Activated CD4-positive, alpha-beta memory T cell treated with anti-CD3 and anti-CD28 coated beads for 36 hours (primary cell): ENCODE measurements at places on chromosomes 2 and 18. TPM values are rescaled to one million over a fixed set of nuclear protein-coding genes. Genes with fewer than 3 reads are reported as not detected.

The C2orf78 gene
- not detected for total RNA-seq

The SLC11A1 gene
- total RNA-seq = 0.26 TPM

The TIGD1 gene
- total RNA-seq = 5.8 TPM

The TIMM21 gene
- 37.1 TPM for total RNA-seq

The ERICH2 gene
- not detected for total RNA-seq

The RAPGEF4 gene
- not detected for total RNA-seq

The CDKL4 gene
- total RNA-seq = 0.14 TPM

The CPSF3 gene
- 77.5 TPM for total RNA-seq

DNA sequence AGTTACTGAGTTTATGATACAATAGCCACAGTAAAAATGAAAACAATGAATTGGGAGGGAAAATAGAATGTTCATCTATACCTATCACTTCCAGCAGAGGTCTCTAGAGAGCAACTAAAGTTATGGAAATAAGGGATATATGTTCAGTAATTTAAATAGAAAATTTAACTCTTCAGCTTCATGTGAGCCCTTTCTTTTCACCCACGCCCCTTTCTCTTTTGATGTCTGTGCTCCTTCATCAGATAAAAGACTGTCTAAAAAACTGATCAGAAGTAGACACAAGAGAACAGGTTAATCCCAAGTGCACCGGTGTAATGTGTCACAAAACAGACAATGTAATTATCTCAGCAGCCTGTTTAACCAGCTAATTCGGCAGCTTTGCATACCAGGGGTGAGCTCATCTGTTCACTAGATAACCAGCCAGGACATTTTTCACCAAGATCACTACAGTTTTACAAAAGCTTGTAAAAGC lies 238.5 kb upstream of the ERBB4 start:
- no peak for DNase-seq
- no peaks in the 10 kb centered on the region for H3K27me3 ChIP-seq
- H3K27ac ChIP-seq = no peak overlapping the region
- H3K4me3 ChIP-seq = no peak overlapping the region
- H3K4me1 ChIP-seq = no peaks in the 10 kb centered on the region

GRCh38 chr2:176960736-176961520 lies 251.7 kb upstream of the HNRNPA3 start:
- H3K27ac ChIP-seq = no peak overlapping the region
- no peaks in the 10 kb centered on the region for H3K36me3 ChIP-seq
- no peak overlapping the region for H3K4me3 ChIP-seq
- DNase-seq = no peak

GRCh38 chr2:234633581-234634230 lies 136.8 kb upstream of the ARL4C start:
- H3K27ac ChIP-seq = no peak overlapping the region
- no peaks in the 10 kb centered on the region for H3K4me1 ChIP-seq
- no peak overlapping the region for H3K4me3 ChIP-seq
- no peaks in the 10 kb centered on the region for H3K36me3 ChIP-seq

- H3K4me1 ChIP-seq = no peaks in the 10 kb centered on the region
- no peaks in the 10 kb centered on the region for H3K36me3 ChIP-seq
- H3K27me3 ChIP-seq = peaks cover 3% of the 10 kb centered on the region
These were observed 86.4 kb upstream of the FN1 start for GRCh38 chr2:215522237-215522636.

GRCh38 chr18:26710470-26711096 lies 154.9 kb downstream of the AQP4 start:
- H3K36me3 ChIP-seq = no peaks in the 10 kb centered on the region
- H3K27ac ChIP-seq = no peak overlapping the region
- no peak overlapping the region for H3K4me3 ChIP-seq

- no peak overlapping the region for H3K4me3 ChIP-seq
- H3K36me3 ChIP-seq = peaks cover 6% of the 10 kb centered on the region
- no peaks in the 10 kb centered on the region for H3K27me3 ChIP-seq
- H3K4me1 ChIP-seq = no peaks in the 10 kb centered on the region
- DNase-seq = no peak
These were observed 37.7 kb downstream of the HS1BP3 start for GRCh38 chr2:20612925-20613916.

DNA sequence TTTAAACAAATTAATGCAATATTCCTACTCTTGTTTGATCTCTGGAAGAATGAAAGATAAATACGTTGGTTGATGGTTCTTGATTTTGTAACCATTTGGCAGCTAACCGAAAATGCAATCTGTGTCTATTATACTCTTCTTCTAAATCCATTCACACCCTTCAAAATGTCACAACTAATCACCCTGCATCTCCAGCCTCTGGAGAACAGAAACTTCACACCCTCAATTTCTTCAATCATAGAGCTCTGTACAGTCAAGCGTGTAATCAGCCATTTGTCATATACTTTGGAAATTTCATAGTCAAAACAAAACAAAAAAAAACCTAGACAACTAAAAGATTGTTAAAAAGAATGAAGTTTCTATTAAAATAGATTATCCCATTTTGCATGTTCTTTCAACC lies 1482.3 kb upstream of the LRRTM1 start:
- H3K36me3 ChIP-seq = no peaks in the 10 kb centered on the region
- no peak overlapping the region for H3K27ac ChIP-seq
- H3K4me1 ChIP-seq = no peaks in the 10 kb centered on the region
- H3K4me3 ChIP-seq = no peak overlapping the region

- no peak overlapping the region for H3K27ac ChIP-seq
- no peaks in the 10 kb centered on the region for H3K27me3 ChIP-seq
- no peaks in the 10 kb centered on the region for H3K4me1 ChIP-seq
- no peak for DNase-seq
- H3K36me3 ChIP-seq = no peaks in the 10 kb centered on the region
These were observed 114.2 kb upstream of the SULT1C3 start for GRCh38 chr2:108125581-108125980.
